Urinary bladder (tissue), 4 donors: ENCODE measurements at places on chromosomes 12 and 14. TPM values are rescaled to one million over a fixed set of nuclear protein-coding genes. Genes with fewer than 3 reads are reported as not detected.

The EPS8 gene
- 133 TPM for total RNA-seq

The SLC24A4 gene
- 0.85 TPM for total RNA-seq

The APOLD1 gene
- 27.0 TPM for total RNA-seq

The MANSC4 gene
- total RNA-seq: not detected

The GPR84 gene
- 0.26 TPM for total RNA-seq

The SMARCC2 gene
- 51.1 TPM for total RNA-seq

The RNF212B gene
- total RNA-seq: not detected

The PCED1B gene
- total RNA-seq: 1.1 TPM

The HOXC5 gene
- 0.42 TPM for total RNA-seq

The TMBIM4 gene
- 97.0 TPM for total RNA-seq

The AHSA1 gene
- 66.2 TPM for total RNA-seq

The ALX1 gene
- 1.1 TPM for total RNA-seq

The NAV3 gene
- 97.2 TPM for total RNA-seq

The RPL10L gene
- not detected for total RNA-seq

The KRT78 gene
- total RNA-seq: not detected

The VRTN gene
- total RNA-seq: not detected

The ABCD2 gene
- total RNA-seq: 5.1 TPM

The PPP1R1A gene
- total RNA-seq: 1.6 TPM

The TAS2R31 gene
- 27.1 TPM for total RNA-seq

The CHURC1 gene
- total RNA-seq: 75.5 TPM

The FOXM1 gene
- total RNA-seq: 6.2 TPM

The PTPRO gene
- 4.8 TPM for total RNA-seq

The NPAS3 gene
- 7.1 TPM for total RNA-seq

The MYF5 gene
- 5.4 TPM for total RNA-seq

The TPI1 gene
- 331 TPM for total RNA-seq

The KRT71 gene
- total RNA-seq: not detected

The DMAC2L gene
- total RNA-seq: 11.4 TPM

The PCK2 gene
- 5.3 TPM for total RNA-seq

The OR10G2 gene
- total RNA-seq: not detected

The ANKRD33 gene
- not detected for total RNA-seq
